ENCODE measurements at places on chromosomes 5 and 9. TPM values are rescaled to one million over a fixed set of nuclear protein-coding genes. Genes with fewer than 3 reads are reported as not detected.

SHROOM1 gene
- 7.8 TPM for total RNA-seq

C9 gene
- not detected for total RNA-seq

SLC22A5 gene
- 5.1 TPM for total RNA-seq

CMBL gene
- total RNA-seq: 10.3 TPM

CRHBP gene
- total RNA-seq: not detected

SYK gene
- total RNA-seq: not detected

HSPB3 gene
- total RNA-seq: not detected

KLHL9 gene
- total RNA-seq: 39.7 TPM

IER5L gene
- 39.5 TPM for total RNA-seq

STK10 gene
- total RNA-seq: 21.7 TPM

CTXN3 gene
- not detected for total RNA-seq

OTP gene
- total RNA-seq: not detected

PTGS1 gene
- total RNA-seq: 83.0 TPM

BRD8 gene
- 45.7 TPM for total RNA-seq

TTC16 gene
- total RNA-seq: 0.20 TPM

Measured in subcutaneous preadipocyte (primary cell).